SIG-M5 (cell line): ENCODE measurements at places on chromosomes 11 and 22.

GRCh38 chr11:132208477-132209055 lies 838.2 kb downstream of the NTM start:
- DNase-seq: no peak

GRCh38 chr11:119120639-119121007 lies 757 bp upstream of the HINFP start:
- no peak for DNase-seq

DNA sequence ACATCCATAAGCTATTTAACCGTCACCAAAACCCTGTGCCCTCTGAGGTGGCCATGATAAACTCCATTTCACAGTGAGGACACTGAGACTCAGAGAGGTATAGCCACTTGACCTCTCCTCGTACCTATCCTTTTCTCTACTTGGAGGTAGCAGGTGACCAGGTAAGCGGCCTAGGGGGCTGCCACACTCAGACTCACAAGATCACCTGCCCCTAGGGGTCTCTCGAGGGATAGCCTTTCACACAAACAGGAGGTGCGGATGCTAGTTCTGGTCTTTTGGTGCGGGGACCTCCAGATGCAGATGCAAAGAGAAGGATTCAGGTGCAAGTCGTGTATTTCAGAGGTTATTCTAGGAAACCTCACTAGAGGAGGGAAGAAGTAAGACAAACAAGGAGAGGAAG lies 14.6 kb downstream of the MS4A18 start:
- no peak for DNase-seq

GRCh38 chr11:15627560-15627959 lies 512.8 kb downstream of the INSC start:
- no peak for DNase-seq

GRCh38 chr11:46492532-46492931 lies 101.0 kb upstream of the CHRM4 start:
- no peak for DNase-seq

- DNase-seq: no peak
These were observed 622.7 kb downstream of the METTL15 start for GRCh38 chr11:28730889-28731288.
